ENCODE measurements at places on chromosomes 3 and 15. TPM values are rescaled to one million over a fixed set of nuclear protein-coding genes. Genes with fewer than 3 reads are reported as not detected.

DNA sequence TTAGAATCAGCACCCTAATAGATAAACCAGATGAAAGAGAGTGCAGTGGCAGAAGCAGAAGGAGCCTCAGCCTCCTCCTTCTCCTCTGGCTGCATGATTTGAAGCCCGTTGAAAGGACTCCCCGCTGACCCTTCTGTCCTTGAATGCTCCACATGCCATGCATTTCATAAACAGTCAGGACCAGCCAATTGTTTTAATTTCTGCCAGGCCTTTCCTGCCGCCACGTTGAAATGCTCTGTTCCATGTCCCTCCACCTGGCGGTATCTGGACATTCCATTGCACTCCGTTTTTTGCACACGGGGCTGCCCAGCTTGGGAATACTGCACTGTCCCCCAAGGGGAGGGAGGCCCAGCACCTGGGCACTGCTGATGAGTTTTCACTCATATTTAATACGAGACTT, 35.2 kb upstream of the GLCE start:
- no peaks in the 10 kb centered on the region for H3K36me3 ChIP-seq
- no peaks in the 10 kb centered on the region for H3K4me1 ChIP-seq
- no peak overlapping the region for H3K27ac ChIP-seq
- peaks cover 11% of the 10 kb centered on the region for H3K27me3 ChIP-seq
- no peak overlapping the region for H3K4me3 ChIP-seq

- DNase-seq: no peak
- no peak overlapping the region for H3K4me3 ChIP-seq
- H3K36me3 ChIP-seq: peaks cover 11% of the 10 kb centered on the region
- no peaks in the 10 kb centered on the region for H3K4me1 ChIP-seq
Observed at GRCh38 chr3:51176923-51177322, 208.2 kb upstream of the MANF start.

DNA sequence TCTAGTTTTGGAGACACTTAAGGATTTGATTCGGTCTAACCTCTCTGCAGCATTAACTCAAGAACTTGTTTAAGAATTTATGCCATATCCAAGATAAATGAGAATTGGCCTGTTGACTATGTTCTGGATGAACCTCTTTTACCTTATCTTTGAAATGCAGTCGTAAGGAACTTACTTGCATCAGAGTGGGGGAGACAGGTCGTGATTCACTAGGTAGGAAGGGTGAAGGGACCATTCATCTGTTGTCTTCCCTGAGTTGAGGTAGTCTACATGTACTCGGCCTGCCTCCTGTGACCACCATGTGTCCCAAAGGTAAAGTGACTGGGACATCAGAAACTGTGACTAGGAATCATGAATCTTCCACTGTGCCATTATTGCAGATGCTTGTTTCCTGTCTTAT, 248.0 kb upstream of the P2RY1 start:
- H3K27ac ChIP-seq: no peak overlapping the region
- H3K4me1 ChIP-seq: no peaks in the 10 kb centered on the region
- H3K36me3 ChIP-seq: no peaks in the 10 kb centered on the region
- H3K4me3 ChIP-seq: no peak overlapping the region

- H3K36me3 ChIP-seq: no peaks in the 10 kb centered on the region
- peak overlapping the region; percentile 66 for H3K27ac ChIP-seq
- H3K4me1 ChIP-seq: peaks cover 86% of the 10 kb centered on the region
Observed at GRCh38 chr15:31332020-31332680, 5.5 kb downstream of the KLF13 start.

TRH gene
- not detected for polyA plus RNA-seq

DNA sequence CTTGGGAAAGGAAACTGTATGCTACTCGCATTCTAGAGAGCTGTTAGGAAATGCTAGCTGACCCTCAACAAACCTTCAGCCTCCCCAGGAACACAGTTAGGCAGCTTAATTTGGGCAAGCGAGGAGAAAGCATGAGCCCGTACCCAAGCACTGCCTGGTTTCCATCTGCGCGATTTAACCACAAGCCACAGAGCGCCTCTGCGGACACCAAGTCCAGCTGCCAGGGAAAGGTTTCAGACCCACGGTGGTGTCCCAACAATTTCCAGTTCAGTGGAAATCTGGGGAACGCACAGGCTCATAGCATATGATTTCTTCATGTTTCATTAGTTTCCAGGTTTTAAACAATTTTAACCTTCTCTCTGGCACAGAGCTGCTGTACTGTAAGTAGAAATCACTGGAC, 617.6 kb downstream of the FHIT start:
- no peak overlapping the region for H3K27ac ChIP-seq
- no peaks in the 10 kb centered on the region for H3K27me3 ChIP-seq
- no peaks in the 10 kb centered on the region for H3K4me1 ChIP-seq
- H3K36me3 ChIP-seq: no peaks in the 10 kb centered on the region
- H3K4me3 ChIP-seq: no peak overlapping the region

DNA sequence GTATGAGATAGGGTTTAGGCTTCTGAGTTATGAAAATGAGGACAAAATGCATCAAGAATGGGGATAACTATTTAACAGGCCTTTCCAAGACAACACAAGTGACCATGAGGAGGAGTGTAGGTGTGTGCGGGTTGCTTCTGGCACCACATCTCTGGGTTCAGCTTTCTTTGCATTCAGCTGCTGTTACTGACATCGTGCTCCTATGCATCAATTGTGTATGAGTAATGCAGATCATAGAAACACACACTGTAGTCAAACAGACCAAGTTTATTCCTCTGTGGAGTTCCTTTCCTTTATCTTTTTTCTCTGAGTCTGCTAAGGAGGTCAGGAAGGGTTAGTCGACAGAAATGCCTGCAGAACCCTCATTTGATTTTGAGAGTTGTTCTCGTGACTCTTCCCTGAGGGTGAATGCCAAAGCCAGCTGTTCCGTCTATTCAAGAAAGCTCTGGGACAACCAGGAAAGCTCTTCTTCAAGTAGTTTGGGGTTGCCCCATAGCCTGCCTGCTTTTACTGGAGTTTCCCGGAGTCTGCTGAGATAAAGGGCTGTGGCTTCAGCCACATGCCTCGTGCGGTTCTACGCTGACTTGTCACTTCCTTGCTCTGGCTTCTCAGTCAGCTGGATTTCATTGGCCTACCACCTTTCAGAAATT, 136.7 kb upstream of the TLE3 start:
- H3K27me3 ChIP-seq: peaks cover 4% of the 10 kb centered on the region
- H3K4me1 ChIP-seq: peaks cover 11% of the 10 kb centered on the region
- H3K4me3 ChIP-seq: no peak overlapping the region

DPPA2 gene
- not detected for polyA plus RNA-seq

- H3K4me1 ChIP-seq: no peaks in the 10 kb centered on the region
- no peak overlapping the region for H3K4me3 ChIP-seq
- no peaks in the 10 kb centered on the region for H3K27me3 ChIP-seq
Observed at GRCh38 chr15:33358306-33358705, 47.5 kb downstream of the RYR3 start.

PLA1A gene
- polyA plus RNA-seq: not detected

DNA sequence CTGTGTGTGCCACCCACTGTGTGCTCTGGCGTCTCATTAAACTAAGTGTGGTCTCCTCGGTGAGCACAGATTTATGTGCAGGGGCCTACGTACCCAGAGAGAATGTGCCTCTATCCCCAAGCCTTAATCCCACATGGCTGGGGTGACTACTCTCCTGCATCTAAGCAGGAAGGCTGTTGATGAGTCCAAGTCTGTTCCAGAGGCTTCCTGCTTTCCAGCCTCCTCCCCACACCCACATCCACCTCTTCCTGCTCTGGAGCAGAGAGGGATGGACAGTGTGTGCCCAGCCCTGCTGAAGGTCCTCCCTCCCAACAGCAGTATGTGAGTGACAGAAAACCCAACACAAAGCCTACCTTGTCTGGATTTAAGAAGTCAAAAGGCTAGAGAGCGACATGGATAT, 38.8 kb upstream of the BCL2L10 start:
- no peaks in the 10 kb centered on the region for H3K4me1 ChIP-seq
- H3K4me3 ChIP-seq: no peak overlapping the region
- peaks cover 16% of the 10 kb centered on the region for H3K36me3 ChIP-seq

DNA sequence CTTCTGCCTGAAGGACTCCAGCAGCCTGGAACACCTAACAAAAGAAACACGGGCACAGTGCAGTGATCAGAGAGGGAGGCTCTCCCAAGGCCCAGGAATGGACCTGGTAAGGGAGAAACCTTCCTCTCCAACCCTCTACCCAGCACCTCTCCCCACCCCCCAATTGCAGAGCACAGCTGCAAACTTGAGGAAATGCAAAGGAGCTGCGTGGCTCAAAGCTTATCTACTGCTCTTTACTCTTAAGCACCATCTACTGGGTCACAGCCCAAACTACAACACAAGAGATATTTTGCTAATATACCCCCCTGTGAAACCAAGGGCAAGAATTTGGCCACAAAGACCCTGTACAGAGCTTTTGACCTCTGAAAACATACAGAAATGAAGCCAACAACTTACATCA, 328.3 kb downstream of the OXSM start:
- no peaks in the 10 kb centered on the region for H3K36me3 ChIP-seq
- H3K27ac ChIP-seq: no peak overlapping the region
- no peak for DNase-seq
- peaks cover 5% of the 10 kb centered on the region for H3K4me1 ChIP-seq
- H3K27me3 ChIP-seq: no peaks in the 10 kb centered on the region

PPP1R14D gene
- polyA plus RNA-seq: not detected

- H3K4me3 ChIP-seq: peak overlapping the region; percentile 9
- peaks cover 20% of the 10 kb centered on the region for H3K4me1 ChIP-seq
- DNase-seq: no peak
- H3K36me3 ChIP-seq: no peaks in the 10 kb centered on the region
- no peak overlapping the region for H3K27ac ChIP-seq
Observed at GRCh38 chr3:24519368-24520100, 24.9 kb upstream of the THRB start.

GRCh38 chr3:12465151-12465835, 19.0 kb upstream of the TSEN2 start:
- H3K36me3 ChIP-seq: no peaks in the 10 kb centered on the region
- H3K27ac ChIP-seq: no peak overlapping the region
- H3K4me1 ChIP-seq: peaks cover 4% of the 10 kb centered on the region
- no peak for DNase-seq
- H3K27me3 ChIP-seq: peaks cover 4% of the 10 kb centered on the region
- no peak overlapping the region for H3K4me3 ChIP-seq

ITPKA gene
- polyA plus RNA-seq: not detected

DNA sequence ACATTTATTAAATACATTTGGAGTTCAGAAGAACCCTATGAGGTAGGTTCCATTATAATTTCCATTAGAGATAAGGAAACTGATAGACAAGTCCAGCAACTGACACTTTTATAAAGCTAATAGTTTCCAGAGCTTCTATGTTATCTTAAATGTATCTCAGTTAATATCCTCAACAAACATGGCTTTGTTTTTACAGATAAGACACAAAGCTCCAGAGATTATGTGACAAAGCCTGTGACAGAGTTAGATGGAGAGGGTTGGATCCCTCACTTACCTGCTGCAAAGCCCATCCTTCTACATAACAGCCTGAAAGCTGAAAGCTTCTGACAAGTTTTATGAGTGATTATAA, 473 bp upstream of the COMMD2 start:
- peaks cover 30% of the 10 kb centered on the region for H3K4me1 ChIP-seq
- H3K27ac ChIP-seq: peak overlapping the region; percentile 96
- peak overlapping the region; percentile 96 for H3K4me3 ChIP-seq
- H3K36me3 ChIP-seq: peaks cover 6% of the 10 kb centered on the region

SLC2A2 gene
- not detected for polyA plus RNA-seq

DNA sequence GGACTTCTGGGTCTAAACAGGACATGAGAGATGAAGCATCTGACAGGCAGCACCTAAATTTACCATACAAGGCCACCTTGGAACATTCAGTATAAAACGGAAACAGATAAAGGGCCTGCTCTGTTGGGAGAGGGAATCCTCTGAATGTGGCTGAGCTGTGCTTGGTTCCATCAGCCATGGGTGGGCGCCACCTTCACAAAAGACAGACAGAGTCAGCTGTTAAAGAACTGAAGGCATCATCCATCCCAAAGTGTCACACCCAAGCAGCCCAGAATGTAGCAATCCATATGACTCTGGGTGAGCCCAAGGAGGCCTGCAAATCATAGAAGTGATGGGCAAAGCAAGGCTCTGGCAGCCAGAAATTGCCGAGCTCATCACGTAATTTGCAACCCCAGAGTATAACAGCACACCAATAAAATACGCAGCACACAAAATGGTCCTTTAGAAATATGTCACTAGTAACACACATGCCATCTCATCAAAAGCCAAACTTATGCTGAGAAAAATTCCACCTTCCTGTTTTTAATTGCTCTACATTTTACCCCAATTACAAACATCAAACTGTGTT, 24.8 kb upstream of the RBP1 start:
- H3K27me3 ChIP-seq: no peaks in the 10 kb centered on the region
- no peaks in the 10 kb centered on the region for H3K4me1 ChIP-seq
- H3K27ac ChIP-seq: no peak overlapping the region
- H3K4me3 ChIP-seq: no peak overlapping the region
- no peaks in the 10 kb centered on the region for H3K36me3 ChIP-seq

GRCh38 chr15:88490036-88490435, 22.5 kb downstream of the MRPS11 start:
- no peaks in the 10 kb centered on the region for H3K36me3 ChIP-seq
- H3K4me1 ChIP-seq: no peaks in the 10 kb centered on the region
- H3K4me3 ChIP-seq: no peak overlapping the region
- no peak overlapping the region for H3K27ac ChIP-seq
- no peak for DNase-seq

- H3K4me3 ChIP-seq: peak overlapping the region; percentile 41
- H3K27me3 ChIP-seq: no peaks in the 10 kb centered on the region
- peak; percentile 70 for DNase-seq
- peaks cover 82% of the 10 kb centered on the region for H3K4me1 ChIP-seq
- H3K27ac ChIP-seq: peak overlapping the region; percentile 88
Observed at GRCh38 chr3:113659101-113659541, 37.3 kb downstream of the USF3 start.

DNA sequence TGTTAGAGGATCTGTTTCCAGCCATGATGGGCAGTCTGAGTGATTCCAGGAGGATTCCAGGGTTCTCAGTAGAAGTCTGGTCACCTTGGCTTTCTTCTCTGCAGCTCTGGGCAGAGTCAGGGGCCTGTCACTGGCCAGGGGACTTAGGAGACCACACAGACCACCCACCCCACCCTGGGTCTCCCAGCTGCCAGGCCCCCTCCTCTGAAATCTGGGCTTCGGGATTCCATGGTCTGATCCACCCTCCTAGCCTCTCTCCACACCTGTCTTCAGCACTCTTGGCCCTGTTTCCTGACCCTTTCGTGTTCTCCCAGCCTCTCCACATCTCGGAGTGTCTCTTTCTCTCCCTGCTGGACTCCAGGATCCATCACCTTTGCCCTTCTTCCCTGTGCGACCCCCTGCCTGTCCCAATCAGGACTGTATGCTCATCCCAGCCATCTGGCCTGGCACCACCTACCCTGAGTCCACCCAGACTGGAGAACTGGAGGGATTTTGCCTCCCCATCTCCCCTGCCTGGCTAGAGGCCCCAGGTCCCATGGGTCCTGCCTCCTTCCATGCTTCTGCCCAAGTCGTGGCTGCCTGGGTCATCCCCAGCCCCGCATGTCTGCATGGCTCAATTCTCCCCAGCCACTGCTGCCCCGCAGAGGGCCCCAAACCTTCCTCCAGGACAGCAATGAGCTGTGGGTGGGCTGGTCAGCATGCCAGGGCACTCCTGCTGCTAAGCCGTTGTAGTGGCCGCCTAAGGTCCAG, 34.3 kb downstream of the GOLGA6L10 start:
- H3K36me3 ChIP-seq: no peaks in the 10 kb centered on the region
- no peak for DNase-seq
- no peak overlapping the region for H3K4me3 ChIP-seq
- H3K4me1 ChIP-seq: no peaks in the 10 kb centered on the region

GRCh38 chr15:94293411-94294402, 62.3 kb downstream of the MCTP2 start:
- peak overlapping the region; percentile 80 for H3K27ac ChIP-seq
- peaks cover 51% of the 10 kb centered on the region for H3K4me1 ChIP-seq
- DNase-seq: no peak

CCDC54 gene
- polyA plus RNA-seq: not detected

- H3K27ac ChIP-seq: peak overlapping the region; percentile 66
- H3K4me3 ChIP-seq: no peak overlapping the region
- H3K27me3 ChIP-seq: no peaks in the 10 kb centered on the region
Observed at GRCh38 chr3:53089511-53089910, 40.7 kb downstream of the RFT1 start.
